ENCODE measurements at places on chromosomes 1 and 21.

- no peak for DNase-seq
Measured at GRCh38 chr1:100722221-100722620, 2.7 kb downstream of the VCAM1 start.

- no peak for DNase-seq
Measured at GRCh38 chr1:27609210-27609555, 5.2 kb upstream of the AHDC1 start.

DNA sequence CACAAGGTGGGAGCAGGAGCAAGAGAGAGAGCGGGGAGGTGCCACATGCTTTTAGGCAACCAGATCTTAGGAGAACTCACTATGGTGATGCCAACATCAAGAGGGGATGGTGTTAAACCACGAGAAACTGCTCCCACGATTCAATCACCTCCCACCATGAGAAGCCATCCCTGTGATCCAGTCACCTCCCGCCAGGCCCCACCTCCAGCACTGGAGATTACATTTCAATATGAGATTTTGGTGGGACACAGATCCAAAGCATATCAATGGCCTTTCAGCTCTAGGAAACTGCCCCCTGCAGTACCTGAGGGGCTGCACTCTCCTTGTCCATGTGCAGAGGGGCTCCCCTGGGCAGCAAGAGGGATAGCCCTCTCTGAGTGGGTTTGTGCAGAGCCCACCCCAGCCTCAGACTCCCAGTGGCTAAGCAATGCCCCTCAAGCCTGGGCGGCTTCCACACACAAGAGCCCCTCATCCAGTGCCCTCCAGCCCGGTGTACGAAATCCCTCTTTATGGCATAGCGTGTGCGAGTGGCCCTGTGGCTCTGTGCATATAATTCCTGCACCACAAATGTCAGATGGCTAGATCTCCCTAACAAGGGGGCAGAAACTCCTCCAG lies 15.5 kb upstream of the PRDM16 start:
- no peak for DNase-seq

DNA sequence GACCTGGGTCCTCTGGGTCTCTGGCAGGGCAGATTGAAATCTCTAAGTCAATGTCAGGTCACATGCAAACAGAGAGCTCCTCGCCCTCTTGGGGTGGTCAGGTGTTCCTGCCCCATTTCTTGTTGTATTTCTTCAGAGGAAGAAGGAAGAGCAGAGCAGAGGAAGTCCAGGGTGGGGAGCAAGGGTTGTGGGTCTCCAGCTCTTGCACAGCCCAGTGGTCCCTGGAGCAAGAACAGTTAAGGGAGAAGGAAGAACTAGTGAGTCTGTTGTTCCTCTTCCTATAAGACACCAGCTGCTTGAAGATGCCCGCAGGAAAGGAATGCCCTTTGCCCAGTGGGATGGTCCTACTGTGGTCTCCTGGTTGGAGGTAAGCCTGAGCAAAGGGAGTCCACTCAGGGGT lies 26.3 kb downstream of the MYOG start:
- no peak for DNase-seq

GRCh38 chr1:220901881-220902280 lies 22.6 kb downstream of the HLX start:
- no peak for DNase-seq

Data from DMS153 (cell line).